Effector memory CD8-positive, alpha-beta T cell (primary cell): ENCODE measurements at places on chromosomes 6 and 20.

DNA sequence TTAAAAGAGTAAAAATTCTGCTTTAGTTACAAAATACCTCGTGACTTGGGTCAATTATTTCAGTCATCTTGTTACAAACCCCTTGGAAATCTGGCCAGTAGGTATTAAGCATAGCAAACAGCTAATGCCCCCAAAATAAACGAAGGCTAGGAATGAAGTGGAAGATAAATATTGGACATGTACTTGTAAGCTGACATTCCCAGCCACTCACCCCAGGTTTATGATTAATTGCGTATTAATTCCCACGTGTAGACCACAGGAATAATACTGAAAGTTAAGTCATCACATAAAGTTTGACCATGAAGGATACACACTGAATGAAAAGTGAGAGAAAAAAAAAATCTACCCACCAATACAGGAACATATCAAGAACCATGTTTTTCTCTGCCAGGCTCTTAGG is 936.5 kb upstream of the ADGRB3 start:
- no peak for DNase-seq
- H3K4me1 ChIP-seq: no peaks in the 10 kb centered on the region
- H3K27ac ChIP-seq: no peak overlapping the region
- H3K36me3 ChIP-seq: no peaks in the 10 kb centered on the region
- H3K4me3 ChIP-seq: no peak overlapping the region
- no peaks in the 10 kb centered on the region for H3K27me3 ChIP-seq

DNA sequence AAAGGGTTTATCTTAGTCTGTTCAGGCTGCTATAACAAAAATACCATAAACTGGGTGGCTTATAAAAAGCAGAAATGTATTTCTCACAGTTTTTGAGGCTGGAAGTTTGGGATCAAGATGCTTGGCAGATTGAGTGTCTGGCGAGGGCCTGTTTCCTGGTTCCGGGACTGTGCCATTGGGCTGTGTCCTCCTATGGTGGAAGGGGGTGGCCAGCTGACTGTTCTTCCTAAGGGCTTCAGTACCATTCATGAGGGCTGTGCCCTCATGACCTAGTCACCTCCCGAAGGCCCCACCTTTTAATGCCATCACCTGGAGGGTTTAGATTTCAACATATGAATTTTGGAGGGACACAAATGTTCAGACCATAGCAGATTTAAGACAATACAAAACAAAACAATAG is 91.2 kb downstream of the ARID1B start:
- H3K4me1 ChIP-seq: peaks cover 58% of the 10 kb centered on the region
- no peaks in the 10 kb centered on the region for H3K27me3 ChIP-seq
- DNase-seq: no peak
- H3K4me3 ChIP-seq: no peak overlapping the region

GRCh38 chr20:58461899-58462298 is 53.3 kb downstream of the APCDD1L start:
- H3K4me3 ChIP-seq: no peak overlapping the region
- H3K27ac ChIP-seq: no peak overlapping the region
- DNase-seq: no peak
- peaks cover 2% of the 10 kb centered on the region for H3K4me1 ChIP-seq
- H3K36me3 ChIP-seq: peaks cover 6% of the 10 kb centered on the region

GRCh38 chr20:25541676-25542075 is 43.7 kb downstream of the NINL start:
- H3K4me3 ChIP-seq: no peak overlapping the region
- H3K27me3 ChIP-seq: no peaks in the 10 kb centered on the region
- no peak overlapping the region for H3K27ac ChIP-seq
- H3K36me3 ChIP-seq: no peaks in the 10 kb centered on the region
- no peak for DNase-seq
- H3K4me1 ChIP-seq: no peaks in the 10 kb centered on the region

DNA sequence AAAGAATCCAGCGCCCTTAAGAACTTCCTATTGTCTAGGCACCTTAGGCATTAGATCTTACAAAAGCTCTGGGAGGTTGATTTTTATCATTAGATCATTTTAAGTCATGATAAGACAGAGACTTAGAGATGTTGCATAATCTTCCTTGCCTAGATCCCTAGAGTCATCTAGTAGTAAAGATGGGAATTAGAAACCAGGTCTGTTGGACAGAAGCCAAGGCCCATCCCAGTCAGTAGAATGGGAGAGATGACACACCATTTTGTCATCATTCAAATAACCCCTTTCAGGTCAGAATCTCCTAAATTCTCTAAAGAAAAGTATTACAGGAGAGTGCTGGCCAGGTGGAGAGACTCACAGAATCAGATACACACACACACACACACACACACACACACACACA is 579.1 kb downstream of the BMP2 start:
- H3K4me1 ChIP-seq: no peaks in the 10 kb centered on the region
- no peaks in the 10 kb centered on the region for H3K36me3 ChIP-seq
- H3K4me3 ChIP-seq: no peak overlapping the region
- no peaks in the 10 kb centered on the region for H3K27me3 ChIP-seq
